ENCODE measurements at places on chromosomes 2 and 18.

GRCh38 chr2:191253476-191253875 lies 8.3 kb downstream of the MYO1B start:
- DNase-seq = no peak

GRCh38 chr2:159139216-159139933 lies 147.1 kb downstream of the WDSUB1 start:
- DNase-seq = no peak

DNA sequence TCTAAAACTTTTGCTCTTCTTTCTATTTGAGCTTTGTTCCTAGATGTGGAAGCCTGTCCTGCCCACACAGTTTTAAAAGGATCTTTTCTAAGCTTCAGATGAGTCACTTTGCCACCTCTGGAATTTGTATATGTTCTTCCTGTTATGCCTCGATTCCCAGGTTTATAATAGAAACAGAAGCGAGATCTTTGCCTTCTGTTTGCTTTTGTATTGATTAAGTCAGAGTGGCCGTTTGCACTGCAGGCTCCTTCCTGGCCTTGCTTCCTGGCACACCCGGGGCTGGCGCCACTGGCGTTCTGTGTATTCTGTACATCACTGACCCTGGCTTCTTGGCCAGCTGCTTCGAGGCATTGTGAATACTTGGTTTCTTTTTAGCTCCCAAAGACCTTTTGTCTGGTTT lies 91.8 kb downstream of the MTCL1 start:
- DNase-seq = no peak

GRCh38 chr2:130380096-130380934 lies 24.5 kb downstream of the PTPN18 start:
- no peak for DNase-seq

GRCh38 chr18:3248062-3248657 lies 559 bp downstream of the MYL12A start:
- DNase-seq = no peak

DNA sequence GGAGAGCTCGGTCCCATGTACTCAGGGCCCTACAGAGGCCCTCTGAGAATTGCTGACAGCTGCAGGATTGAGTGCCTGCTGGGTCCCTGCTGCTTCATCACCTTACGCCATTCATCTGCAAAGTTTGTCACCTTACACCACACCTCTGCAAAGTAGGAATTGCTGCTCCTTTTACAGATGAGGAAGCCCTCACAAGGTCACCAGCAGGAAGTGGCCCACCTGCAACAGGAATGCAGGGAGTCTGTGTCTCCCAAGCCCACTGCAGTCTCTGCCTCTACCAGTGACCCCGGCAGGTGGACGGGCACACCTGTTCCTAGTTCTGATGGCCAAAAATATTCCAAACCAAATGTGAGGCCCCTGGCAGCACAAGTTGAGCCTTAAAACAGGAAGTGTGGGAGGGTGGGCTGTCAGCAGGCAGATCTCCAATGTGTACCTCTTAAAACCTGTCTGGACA lies 441.4 kb downstream of the NBAS start:
- no peak for DNase-seq

DNA sequence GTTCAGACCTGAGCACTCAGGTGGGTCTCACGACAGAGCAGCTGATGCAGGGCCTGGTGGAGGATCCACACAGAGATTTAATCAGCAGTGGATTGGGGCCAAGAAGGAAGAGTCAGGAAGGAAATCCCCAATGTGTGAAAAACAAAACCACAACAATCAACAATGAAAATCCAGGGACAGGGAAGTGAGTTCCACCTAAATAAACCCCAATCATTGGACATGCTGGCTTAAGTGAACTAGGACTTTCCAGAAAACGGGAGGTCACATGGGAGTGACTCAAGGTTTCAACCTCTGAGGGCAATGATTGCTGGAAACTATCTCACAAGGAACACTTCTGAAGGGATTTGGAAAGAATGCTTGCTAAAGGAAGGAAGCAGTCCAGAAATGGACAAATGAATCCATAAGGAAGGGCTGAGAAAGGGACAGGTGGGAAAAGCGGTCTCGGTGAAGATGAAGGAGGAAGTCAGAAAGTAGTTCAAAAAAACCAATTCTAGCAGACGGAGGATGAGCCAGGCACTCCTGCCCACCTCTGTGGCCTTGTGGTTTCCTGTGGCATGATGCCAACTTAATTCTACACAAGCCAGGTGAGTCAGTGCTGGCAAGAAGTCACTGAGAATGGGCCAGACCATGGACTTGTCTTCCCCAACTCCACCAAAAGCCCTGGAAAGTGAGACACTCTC lies 15.4 kb upstream of the XDH start:
- DNase-seq = no peak

DNA sequence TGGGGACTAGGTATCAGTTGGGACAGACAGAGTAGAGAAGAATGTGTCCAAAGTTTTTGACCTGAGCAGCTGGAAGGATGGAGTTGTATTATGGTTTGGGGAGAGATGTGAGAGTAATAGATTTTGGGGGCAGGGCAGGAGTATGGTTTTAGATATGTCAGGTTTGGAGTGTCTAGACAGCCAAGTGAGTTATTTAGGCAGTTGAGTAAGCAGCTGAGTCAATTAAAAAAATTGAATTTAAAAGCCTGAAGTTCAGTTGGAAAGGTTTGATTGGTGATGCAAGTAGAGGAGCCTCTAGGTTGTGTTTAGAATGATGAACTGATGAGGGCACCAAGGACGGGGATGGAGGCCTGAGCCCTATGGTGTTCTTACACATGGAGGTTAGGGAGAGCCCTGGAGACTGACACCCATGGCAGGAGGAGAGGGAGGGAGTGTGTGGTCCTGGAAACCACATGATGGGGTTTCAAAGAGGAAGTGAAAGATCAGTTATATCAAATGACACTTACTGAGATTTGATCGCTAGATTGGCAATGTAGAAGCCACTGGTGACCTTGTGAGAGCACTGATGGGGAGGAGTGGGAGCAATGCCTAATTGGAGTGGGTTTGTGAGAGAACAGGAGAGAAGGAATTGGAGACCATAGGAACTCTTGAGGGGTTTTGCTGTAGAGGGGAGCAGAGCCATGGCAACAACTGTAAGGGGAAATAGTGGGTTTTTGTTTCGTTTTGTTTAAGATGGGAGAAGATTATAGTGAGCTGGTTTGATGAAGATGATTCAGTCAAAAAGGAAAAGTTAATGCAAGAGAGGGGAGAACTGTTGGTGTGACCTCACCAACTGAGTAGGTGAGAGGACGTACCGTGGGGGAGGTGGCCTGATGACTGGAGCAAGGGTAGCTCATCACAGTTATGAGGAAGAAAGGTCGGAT lies 10.3 kb downstream of the ITGA6 start:
- no peak for DNase-seq

DNA sequence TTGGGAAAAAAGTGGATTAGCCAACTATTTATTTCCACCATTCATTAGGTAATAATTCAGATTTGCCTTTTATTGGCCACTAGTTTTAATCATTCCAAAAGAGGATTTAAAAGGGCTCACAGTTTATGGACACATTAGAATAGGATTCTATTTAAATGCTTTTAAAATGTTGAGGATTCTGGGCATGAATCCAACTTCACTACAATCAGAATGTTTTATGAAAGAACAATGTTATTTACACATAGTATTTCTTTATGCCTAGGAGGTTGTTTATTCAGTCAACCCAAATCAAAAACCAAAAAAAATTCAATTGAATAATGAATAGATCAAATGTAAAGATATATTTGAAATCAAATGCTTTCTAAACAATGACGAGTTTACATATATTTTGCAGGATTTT lies 232.2 kb downstream of the GULP1 start:
- no peak for DNase-seq

DNA sequence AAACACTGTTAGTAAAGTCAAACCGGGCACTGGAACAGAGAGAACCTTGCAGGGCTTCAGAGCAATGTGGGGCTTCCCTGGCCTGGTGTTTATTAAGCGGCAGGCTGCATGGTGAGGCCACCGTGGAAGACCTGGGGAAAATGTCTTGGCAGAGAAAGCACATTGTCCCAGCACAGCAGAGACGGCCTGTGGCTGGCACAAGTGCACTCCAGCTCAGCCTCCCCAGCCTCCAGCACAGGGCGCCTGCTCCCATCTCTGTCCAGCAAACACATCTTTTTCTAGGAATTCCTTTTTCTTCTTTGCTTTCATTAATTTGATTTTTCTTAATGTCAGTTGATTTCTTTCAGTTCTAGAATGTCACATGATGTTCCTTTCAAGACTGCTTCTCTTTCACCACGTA lies 138.2 kb upstream of the NFATC1 start:
- DNase-seq = no peak

DNA sequence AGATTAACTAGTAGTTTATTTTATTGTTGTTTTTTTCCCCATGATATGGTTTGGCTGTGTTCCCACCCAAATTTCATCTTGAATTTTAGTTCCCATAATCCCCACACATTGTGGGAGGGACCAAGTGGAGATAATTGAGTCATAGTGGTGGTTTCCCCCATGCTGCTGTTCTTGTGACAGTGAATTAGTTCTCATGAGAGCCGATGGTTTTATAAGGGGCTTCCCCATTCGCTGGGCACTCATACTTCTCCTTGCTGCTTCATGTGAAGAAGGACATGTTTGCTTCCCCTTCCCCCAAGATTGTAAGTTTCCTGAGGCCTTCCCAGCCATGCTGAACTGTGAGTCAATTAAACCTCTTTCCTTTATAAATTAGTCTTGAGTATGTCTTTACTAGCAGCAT lies 36.5 kb downstream of the GALNT14 start:
- DNase-seq = no peak

GRCh38 chr2:73246850-73247249 lies 12.7 kb downstream of the CCT7 start:
- no peak for DNase-seq
